Adrenal gland (tissue), 19 donors: ENCODE measurements at places on chromosomes 2 and 18.

DNA sequence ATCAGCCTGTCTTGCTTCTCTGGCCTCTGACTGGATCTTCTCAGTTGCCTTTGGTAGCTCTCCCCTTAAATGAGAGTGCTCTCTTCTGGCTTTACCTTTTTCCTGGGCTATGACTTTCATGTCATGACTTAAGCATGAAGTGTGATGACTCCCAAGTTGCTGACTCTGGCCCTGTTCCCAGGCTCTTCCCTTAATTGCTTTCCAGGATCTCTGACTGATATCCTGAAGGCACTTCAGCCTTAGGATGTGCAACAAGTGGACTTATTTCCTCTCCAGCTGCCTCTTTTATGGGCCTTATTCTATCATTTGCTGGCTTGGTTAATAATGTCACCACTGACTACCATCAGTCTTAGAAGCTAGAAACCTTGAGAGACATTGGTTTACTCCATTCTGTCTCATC is 17.4 kb downstream of the SEMA4F start:
- no peak for DNase-seq

DNA sequence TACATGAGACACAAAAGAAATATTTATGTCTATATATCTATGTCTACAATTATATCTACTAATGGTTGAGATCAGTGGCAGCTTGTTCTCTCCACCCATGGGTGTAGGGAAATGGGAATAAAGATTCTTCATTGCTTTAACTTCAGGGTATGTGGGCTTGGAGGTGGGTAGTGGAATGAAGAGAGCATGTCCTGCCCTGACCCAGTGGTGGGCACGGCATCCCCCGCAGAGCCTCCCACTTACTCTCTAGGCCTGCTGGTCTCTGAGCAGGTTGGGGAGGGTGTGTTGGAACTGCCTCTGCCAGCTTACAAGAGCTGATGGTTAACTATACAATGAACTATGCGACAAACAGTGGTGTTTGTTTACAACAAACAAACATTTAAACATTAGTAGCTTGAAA is 152.5 kb upstream of the SKOR2 start:
- no peak for DNase-seq

- DNase-seq, result no peak
These were observed 239.5 kb upstream of the COL3A1 start for GRCh38 chr2:188734691-188735090.

GRCh38 chr18:55841314-55841713 is 253.3 kb upstream of the TCF4 start:
- DNase-seq, result no peak

DNA sequence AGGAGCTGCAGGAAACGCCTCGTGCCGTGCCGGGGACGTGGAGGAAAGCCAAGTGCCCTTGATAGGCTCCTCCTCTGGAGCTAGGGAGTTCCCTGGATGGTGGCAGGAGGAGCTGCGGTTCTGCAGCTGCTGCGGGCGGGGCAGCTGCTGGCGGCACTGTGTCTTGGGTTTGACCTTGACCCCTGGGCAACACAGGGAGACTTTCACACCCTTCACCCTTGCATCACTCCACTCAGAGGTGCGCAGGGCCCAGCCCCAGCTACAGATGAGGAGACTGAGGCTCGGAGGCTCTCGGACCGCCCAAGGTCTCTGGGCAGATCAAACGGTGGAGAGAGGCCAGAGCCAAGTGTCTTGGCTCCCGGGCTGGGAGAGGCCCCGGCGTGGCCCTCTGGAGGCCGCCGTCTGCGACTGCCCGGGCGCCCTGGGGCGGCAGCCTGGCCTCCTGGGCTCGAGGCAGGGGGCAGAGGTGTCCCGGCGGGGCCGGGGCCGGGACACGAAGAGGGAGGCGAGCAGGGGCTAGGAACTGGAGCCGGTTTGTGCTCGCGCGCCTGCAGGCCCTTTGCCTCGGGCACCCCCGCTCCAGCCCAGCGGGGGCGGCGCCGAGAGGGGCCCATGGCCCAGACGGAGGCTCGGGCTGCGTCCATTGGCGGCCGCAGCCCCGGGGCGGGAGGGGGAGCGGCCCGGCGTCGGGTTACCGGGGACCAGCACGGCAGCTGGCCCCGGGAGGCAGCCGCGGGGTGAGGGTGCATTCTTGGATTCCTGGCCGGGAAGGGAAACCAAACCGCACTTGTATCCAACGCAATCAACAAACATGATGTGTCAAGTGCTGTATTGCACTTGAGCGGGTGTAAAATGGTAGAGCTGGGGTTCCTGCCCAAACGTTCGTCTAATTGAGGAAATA is 129.6 kb upstream of the SLC1A4 start:
- peak; percentile 97 for DNase-seq
